ENCODE measurements at places on chromosomes 16 and 17.

GRCh38 chr17:31373150-31374093 lies 18.1 kb upstream of the RAB11FIP4 start:
- no peak for DNase-seq

DNA sequence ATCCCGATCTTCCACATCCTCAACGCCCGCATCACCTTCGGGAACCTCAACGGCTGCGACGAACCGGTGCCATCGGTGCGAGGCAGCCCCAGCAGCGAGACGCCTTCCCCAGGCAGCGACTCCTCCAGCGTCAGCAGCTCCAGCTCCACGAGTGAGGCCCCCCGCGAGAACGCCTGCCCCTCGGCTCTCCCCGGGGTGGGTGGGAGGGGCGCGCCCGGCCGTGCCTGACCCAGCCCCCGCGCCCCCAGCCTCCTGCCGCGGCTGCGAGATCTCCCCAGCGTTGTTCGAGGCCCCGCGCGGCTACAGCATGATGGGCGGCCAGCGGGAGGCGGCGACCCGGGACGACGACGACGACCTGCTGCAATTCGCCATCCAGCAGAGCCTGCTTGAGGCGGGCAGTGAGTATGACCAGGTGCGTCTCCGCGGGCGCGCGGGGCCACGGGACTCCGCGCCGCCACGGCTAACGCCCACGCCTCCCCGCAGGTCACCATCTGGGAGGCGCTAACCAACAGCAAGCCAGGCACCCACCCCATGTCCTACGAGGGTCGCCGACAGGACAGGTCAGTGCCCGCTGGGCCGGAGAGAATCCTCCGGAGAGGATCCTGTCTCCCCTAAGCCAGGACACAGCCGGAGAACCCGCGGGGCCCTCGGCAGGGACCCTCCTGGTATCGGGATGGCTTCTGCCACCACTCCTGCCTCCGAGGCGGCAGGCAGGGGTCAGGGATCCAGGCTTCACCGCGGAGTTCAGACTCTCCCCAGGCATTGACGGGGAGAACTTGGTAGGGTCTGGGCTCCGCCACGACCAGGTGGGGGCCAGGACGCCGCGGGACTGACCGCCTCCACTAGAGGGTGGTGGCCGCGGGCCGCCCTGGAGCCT lies 10.1 kb downstream of the CORO6 start:
- DNase-seq = no peak

DNA sequence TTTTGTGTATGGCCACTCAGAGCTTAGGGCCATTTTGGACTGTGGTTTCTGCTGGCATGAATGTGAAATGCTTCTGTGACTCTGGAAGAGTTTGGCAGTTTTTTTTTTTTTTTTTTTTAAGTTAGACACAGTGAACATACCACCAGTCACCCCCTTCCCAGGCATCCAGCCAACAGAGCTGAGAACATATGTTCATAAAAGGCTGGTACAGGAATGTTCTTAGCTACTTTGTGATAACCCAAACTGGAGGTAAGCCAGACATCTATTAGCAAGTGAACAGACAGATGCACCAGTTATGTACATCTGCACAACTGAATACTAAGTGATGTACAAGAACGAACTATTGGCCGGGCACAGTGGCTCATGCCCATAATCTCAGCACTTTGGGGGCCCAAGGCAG lies 92.7 kb downstream of the ABCC1 start:
- DNase-seq = no peak

DNA sequence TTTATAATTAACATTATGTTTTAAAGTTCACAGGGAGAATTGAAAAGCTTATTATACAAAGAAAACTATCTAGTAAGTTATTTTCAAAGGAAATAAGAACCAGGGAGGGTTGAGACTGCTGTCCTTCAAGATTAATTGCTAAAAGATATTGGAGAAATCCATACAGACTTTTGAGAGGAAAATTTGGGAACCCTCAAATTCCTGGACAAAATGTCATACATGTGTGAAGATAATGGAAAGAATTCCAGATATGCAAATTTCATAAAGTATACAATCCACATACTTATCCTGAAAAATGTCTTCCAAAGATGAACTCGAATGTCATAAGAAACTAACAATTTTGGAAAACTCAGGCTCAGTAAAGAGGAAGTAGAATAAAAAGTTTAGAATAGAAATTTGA lies 213.8 kb downstream of the HS3ST3A1 start:
- no peak for DNase-seq

GRCh38 chr17:69533481-69534234 lies 119.2 kb downstream of the MAP2K6 start:
- peak; percentile 13 for DNase-seq

GRCh38 chr17:81483085-81483861 lies 29.3 kb downstream of the ACTG1 start:
- DNase-seq = peak; percentile 33

DNA sequence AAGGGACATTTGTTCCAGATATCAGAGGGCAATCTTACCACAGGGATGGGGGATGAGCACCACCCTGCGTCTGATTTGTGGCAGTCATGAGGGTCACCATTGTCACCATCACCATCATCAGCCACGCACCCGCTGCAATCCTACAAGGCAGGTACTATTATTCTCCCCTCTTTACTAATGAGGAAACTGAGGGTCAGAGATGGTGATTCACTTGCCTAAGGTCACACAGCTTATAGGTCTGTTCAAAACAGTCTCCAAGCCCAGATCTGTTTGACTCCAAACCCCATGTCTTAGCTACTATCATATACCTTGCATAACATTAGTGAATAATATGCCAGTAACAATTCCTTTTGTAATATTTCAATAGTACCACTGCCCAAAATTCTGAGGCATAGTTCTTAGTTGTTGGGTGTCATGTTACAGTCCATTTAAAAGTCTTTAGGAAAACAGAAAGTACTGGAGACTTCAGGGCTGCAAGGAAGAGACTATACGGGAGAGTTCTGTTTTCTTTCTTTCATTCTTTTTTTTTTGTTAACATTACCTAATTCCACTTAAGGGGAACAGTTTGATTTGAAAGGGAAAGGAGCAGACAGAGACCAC lies 166.4 kb downstream of the C16orf95 start:
- no peak for DNase-seq

GRCh38 chr17:67563692-67564228 lies 154.0 kb upstream of the NOL11 start:
- DNase-seq = no peak

DNA sequence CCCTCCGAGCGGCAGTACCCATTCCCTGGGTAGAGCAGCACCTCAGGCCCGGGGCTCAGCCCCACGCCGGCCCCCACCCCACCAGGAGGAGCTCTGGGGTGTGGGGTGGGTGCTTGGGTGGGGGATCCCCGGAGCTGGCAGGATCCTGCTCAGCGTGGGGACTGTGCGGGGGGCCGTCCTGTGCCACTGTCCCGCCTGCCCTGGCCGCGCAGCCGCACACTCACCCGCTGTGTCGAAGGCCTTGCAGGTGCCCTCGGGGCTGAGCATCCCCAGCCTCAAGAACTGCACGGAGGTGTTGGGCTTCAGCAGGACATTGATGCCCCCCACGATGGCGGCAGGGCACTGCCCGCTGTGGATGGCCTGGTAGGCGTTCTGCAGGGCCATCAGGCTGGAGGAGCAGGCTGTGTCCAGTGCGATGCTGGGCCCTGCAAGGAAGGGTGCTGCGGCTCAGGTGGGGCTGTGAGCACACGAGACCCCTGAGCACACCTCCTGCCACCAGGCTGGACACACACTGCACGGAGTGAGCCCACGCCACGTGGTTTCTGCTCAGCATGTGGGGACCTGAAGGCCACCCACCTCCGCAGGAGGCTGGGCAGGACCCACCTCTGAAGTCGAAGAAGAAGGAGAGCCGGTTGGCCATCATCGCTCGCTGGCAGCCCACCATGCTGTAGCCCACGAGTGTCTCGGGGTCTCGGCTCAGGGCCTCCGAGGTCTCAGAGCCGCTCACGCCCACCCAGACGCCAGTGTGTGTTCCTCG lies 4.9 kb downstream of the FASN start:
- DNase-seq = peak; percentile 8

DNA sequence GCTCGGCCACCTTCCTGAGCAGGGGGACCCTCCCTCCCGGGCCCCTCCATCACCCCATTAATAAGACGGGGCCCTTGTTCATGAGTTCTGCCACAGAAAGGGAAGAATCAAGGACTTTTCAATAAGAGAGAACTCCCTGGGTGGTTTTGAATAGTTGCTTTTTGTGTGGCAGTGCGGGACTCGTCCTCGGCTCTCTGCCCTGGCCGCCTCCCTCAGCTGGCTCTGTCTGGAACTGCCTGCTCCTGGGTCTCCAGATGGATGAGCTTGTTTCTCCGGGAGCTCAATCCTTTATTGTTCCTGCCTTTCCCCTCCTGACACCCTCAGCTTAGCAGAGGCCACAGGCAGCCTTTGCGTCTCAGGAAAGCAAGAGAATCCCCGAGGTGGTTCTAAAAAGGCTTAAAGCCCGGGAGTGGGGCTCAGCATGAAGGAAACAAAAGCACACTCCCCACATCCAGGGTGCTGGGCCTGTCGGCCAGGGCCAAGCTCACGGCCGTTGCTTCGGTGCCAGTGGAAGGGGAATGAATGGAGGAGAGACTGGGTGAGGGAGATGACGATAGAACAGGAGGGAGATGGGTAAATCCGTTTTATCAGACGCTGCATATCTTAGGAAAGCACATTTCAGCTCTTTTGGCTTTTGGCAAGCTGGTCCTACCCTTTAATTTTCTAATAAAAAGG lies 60.2 kb downstream of the RAI1 start:
- peak; percentile 55 for DNase-seq

- no peak for DNase-seq
These were observed 106.2 kb downstream of the N4BP1 start for GRCh38 chr16:48503779-48504178.

DNA sequence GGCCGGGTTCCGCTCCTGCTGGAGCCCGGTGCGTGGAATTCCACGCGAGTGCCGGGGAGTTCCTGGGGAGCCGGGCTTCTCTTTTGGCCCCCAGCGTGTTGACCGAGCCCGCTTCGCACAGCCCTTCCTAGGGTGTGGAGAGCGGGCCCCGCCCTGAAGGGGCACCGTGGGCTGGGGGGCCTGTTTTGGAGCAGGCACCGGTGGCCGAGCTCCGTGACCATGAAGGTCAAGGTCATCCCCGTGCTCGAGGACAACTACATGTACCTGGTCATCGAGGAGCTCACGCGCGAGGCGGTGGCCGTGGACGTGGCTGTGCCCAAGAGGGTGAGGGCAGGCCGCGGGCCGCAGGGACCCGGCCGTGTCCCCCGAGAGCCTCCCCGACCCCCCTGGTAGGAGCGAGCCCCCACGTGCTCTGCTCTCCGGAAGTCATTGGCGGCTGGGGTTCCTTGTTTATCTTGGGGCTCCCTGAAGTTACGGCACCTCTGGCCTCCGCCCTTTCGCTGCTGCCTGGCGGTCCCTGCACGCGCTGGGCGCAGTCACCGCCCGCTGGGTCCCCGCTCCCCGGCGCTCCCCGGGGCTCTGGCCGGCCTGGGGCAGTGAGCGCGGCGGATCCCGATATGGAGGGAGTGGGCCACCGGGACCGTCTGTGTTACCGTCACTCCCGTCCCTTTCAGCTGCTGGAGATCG lies 528 bp downstream of the HAGHL start:
- no peak for DNase-seq

GRCh38 chr16:14549789-14550153 lies 80.3 kb downstream of the PARN start:
- DNase-seq = no peak

DNA sequence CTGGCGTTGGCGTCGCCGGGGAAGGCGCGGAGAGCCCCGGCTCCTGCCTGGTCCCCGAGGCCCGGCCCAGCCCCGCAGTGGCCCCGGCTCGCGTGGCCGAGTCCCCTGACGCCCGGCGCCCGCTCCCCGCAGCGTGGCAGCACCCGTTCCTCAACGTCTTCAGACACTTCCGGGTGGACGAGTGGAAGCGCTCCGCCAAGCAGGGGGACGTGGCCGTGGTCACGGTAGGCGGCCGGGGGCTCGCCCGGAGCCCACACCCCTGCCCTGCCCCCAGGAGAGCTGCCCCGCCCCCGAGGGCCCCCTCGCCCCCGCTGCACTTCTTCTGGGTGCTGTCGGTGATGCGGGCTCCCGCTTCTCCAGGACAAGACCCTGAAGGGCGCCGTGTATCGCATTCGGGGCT lies 466 bp downstream of the WDR90 start:
- no peak for DNase-seq

DNA sequence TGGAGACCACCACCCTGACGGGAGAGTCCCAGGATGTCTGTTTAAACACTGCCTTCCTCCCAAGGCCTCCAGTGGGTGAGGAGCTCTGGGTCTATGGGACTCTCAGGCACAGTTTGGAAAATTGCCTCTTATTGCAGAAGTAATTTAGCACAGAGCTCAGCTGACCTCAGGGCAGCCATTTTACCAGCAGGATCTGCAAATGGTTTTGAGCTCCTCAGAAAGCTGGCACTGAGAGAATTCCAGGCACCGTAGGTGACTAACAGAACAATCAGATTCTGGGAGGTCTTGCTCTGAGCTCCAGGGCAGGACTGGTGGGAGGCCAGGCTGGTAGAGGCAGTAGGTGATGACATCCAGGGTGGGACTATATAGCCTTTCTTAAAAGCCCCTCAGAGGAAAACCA lies 17.3 kb upstream of the C16orf74 start:
- DNase-seq = no peak

- DNase-seq = no peak
These were observed 82.8 kb downstream of the SNX29 start for GRCh38 chr16:12059216-12059769.

DNA sequence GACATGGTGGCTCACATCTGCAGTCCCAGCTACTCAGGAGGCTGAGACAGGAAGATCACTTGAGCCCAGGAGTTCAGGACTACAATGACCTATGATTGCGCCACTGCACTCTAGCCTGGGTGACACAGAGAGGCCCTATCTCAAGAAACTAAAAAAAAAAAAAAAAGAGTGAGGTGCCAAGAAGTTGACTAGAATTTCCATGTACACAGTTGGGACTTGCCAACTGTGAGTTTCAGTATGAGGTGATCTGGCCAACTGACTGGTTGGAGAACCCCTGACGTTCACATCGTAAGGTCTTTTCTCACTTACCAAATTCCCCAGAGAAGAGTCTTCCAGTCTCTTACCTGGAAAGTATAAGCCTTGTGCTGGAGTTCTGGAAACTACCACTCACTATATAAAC lies 3.1 kb upstream of the MED11 start:
- DNase-seq = no peak

DNA sequence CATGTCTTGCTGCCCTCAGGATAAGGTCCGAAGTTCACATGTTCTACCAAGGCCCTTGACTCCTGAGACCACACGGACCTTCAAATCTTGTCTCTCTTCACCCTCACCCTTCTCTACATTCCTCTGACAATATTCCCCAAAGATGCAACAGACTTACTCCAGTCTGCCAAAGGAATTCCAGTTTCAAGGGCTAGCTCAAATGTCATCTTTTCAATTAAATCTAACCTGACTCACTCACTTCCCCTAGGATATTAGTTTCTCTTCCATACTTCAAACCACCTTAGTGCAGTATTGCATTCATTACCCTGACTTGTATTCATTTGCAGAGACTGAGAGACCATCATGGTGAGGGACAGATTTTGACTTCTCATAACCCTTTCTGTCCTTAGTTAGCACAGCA lies 59.6 kb upstream of the ADCY9 start:
- no peak for DNase-seq

- no peak for DNase-seq
These were observed 28.4 kb upstream of the ALKBH5 start for GRCh38 chr17:18155179-18155578.

Data from WTC11 (cell line).